ENCODE measurements at places on chromosomes 3 and 15.

- DNase-seq = no peak
Measured at GRCh38 chr15:62416526-62416925, 251.4 kb upstream of the C2CD4B start.

DNA sequence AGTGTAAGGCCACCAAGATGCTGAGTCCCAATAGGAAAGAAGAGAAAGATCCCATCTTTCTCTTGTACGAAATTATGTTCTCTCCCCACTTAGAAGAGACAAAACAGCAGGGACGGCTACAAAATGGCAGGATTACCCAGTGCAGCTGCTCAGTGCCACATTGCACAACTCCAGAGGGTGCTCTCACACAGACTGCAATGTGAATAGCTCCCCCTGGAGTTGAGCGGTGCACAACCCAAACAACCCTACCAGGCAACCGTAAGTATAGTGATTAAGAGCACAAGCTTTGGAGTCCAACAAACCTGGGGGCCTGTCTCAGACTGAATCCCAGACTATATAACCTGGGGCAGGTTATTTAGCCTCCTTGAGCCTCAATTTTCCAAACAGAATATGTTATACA lies 3.1 kb upstream of the BHLHE40 start:
- no peak for DNase-seq

DNA sequence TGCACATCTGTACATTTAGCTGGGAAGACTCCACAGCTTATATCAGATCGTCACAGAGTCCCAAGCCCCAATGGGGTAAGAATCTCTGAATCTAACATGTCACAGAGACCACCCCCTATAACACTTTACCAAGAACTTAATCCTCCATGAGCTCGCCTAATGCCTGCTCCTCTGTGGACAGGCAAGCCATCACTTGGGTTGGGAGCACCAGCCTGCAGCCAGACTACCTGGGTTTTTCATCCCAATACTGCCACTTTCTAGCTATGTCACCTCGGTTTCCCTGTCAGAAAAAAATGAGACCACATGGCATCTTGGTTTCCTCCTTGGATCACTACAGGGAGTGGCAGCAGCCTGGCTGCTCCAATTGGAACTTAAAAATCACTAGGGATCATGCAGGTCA lies 277.9 kb upstream of the TLE3 start:
- DNase-seq = no peak

DNA sequence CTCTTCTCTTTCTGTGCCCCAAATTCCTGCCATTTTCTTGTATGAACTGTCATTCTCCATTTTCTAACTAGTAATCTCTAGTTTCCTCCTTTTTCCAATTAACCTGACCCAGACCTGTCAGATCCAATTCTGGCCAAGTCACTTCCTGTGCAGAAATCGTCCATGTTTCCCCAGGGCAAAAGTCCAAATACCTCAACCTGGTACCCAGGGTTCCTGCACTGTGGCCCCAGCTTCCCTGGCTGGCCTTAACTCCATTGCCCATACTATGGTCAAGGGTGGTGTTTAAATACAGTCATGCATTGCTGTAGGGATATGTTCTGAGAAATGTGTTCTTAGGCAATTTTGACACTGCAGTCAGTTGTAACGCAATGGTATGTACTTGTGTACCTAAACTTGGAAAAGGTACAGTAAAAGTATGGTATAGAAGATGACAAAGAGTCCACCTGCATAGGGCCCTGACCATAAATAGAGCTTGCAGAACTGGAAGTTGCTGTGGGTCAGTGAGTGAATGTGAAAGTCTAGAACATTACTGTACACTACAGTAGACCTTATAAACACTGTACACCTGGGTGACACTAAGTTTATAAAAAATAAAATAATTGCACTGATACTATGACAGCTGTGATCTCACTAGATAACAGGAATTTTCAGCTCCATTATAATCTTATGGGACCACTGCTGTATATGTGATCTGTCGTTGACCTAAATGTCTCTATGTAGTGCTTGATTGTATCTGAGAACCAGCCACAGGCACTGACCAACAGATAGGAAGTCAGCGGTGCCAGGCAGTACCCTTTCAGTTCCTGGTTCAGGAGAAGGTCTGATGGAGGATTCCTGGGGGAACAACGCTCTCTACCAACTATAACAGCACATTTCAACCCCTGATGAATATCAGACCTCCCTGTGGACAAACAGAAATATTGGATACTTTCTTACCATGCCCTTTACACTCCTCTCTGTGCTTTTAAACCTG lies 336.1 kb upstream of the PROK2 start:
- DNase-seq = no peak

GRCh38 chr3:49924683-49925082 lies 4.9 kb downstream of the MON1A start:
- no peak for DNase-seq
